ENCODE measurements at places on chromosomes 1 and 21.

GRCh38 chr1:99465176-99465900 is 180.6 kb upstream of the PALMD start:
- no peak for DNase-seq

DNA sequence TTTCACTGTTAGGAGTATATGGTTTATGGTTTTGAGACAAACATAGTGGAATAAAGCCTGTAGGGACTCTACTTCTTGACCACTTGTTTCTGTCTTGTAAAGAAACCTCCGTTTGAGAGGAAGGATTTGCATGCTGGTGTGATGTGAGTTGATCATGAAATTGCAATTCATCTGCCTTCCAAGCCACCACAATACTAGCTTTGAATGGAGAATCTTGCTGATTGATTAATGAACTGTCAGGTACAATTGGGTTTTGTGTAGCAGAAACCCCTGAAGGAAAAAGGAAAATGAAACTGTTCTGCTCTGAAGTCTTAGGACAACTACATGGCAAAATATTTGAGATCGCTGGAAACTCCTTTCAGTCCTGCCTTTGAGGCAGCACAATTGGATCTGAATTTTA is 90.7 kb downstream of the VPS13D start:
- no peak for DNase-seq

GRCh38 chr1:109265741-109266330 is 16.5 kb downstream of the CELSR2 start:
- no peak for DNase-seq

DNA sequence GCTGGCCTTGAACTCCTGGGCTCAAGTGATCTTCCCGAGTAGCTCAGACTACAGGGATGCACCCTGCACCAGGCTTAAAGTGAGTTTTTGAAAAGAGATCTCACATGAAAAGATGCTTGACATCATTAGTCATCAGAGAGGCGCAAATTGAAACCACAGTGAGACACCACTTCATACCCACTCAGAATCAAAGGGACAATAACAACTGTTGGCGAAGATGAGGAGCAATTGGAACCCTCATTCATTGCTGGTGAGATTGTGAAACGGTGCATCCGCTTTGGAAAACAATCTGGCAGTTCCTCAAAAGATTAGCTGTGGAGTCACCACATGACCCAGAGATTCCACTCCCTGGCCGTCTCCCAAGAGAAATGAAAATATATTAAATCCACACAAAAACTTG is 122.3 kb downstream of the PGBD5 start:
- DNase-seq = peak; percentile 77

- no peak for DNase-seq
Measured at GRCh38 chr1:161885003-161885402, 118.9 kb downstream of the ATF6 start.

- no peak for DNase-seq
Measured at GRCh38 chr21:43020771-43021170, 46.4 kb downstream of the PKNOX1 start.

DNA sequence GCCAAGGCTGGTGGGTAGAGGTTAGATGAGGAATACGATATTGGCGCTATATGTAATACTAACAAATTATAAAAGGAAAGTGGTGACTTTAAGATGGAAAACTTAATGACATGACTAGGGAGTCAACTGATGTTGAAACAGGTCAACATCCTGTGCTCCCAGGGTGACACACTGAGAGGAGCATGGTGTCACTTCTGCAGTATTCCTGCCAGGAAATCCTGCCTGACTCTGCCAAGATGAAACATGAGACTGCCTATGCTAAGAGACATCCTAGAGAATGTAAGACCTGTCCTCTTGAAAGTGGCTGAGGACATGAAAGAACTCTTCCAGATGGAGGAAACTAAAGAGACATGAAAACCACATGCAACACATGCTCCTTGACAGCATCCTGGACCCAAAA is 65.0 kb upstream of the KCND3 start:
- DNase-seq = peak; percentile 2

- DNase-seq = no peak
Measured at GRCh38 chr21:15061279-15061678, 3.5 kb downstream of the NRIP1 start.

DNA sequence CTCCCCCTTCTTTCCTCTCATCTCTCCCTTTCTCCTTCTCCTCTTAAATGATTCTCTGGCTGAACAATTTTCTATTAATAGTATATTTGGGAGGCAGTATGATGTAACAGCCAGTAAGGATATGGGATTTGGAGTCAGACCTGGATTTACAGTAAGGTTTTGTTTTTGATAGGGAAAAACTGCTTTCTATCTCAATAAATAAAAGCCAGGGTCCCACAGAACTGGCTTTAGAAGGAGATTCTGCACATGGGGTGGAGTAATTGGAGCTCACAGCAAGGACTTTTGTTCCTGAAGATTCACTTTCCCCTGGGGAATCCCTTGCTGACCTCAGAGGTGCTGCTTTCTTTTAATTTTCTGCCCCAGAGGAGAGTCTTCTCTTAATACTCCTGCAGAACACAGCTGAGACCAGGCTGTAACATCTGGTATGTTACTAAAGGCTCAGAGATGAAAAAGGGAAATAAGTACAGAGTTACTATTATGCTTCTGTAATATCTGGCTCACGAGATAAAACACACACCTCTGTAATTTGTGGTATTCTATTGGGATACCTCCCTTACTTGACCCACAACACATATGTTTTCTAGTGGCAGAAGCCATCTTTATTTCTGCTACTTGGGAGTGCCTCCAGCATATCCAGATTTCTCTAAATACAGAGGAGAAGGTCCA is 13.4 kb downstream of the EPB41 start:
- no peak for DNase-seq

DNA sequence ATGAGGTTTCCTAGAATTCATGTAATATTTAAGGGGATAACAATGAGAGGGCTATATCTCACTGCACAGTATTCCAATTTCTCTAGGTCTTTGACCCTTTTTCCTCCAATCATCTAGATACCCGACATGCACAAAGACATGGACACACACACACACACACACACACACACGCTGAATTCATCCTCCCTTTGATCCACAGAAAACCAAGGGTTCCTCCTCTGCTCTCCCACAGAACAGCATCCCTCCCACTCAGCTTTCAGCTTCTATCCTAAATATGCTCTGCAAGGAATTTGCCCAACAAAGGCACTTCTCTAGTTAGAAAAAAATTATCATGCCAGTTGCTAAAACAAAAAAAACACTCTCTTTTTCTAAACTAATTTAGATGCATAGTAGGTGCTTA is 231.7 kb downstream of the RGS7 start:
- no peak for DNase-seq

- DNase-seq = no peak
Measured at GRCh38 chr1:30286988-30287839, 436.2 kb downstream of the MATN1 start.

- no peak for DNase-seq
Measured at GRCh38 chr21:27693376-27693775, 726.5 kb upstream of the ADAMTS5 start.

- DNase-seq = no peak
Measured at GRCh38 chr1:51549016-51549619, 30.1 kb upstream of the EPS15 start.

DNA sequence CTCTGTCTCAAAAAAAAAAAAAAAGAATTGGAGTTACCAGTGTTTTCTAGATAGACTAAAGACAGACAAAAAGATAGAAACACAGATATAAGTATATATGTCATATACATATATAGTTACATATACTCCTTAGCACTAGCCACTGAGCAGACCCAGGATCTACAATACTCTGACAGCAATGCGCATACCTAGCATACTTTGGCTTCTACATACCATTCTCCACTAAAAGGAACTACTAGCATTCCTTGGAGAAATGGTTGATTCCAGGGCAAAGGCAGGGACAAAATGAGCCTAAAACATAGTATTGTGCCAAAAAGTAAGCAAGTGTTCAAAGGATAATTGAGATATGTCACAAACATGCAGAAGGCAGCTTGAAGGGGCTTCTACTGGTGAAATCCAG is 22.7 kb downstream of the SYNJ1 start:
- no peak for DNase-seq

DNA sequence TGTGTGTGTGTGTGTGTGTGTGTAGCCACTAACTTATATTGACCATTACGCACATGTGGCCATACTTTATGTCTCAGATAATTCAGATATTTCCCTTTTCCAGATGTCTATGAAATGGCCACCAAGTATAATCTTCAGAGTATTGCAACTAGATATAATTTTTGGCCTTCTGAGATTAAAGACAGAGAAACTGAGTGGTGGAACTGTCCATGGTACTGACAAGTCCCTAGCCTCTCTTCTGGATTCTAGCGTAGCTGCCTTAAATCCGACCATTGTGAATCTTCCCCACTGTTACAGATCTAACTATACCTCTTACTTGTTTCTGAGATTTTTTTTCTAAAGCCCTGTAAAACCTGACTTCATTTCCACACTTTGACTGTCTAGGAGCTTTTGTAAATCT is 100.0 kb upstream of the SERTAD4 start:
- DNase-seq = no peak

GRCh38 chr1:27417713-27418112 is 25.3 kb downstream of the GPR3 start:
- DNase-seq = no peak

- no peak for DNase-seq
Measured at GRCh38 chr1:5267603-5268235, 613.3 kb downstream of the AJAP1 start.

- DNase-seq = no peak
Measured at GRCh38 chr1:244450597-244451538, 841 bp downstream of the ADSS2 start.

GRCh38 chr1:192700834-192701271 is 64.9 kb downstream of the RGS13 start:
- no peak for DNase-seq

DNA sequence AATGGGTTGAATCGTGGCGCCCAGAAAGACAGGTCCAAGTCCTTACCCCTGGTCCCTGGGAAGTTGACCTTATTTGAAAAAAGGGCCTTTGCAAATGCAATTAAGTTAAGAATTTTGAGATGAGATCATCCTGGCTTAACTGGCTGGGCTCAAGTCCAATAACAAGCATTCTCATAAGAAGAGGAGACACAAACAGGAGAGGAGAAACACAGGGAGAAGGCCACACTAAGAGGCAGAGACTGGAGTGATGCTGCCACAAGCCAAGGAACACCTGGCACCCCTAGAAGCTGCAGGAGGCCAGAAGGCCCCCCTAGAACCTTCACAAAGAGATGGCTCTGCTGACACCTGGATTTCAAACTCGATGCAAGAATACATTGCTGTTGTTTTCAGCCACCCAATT is 44.6 kb downstream of the PDPN start:
- DNase-seq = no peak

- DNase-seq = no peak
Measured at GRCh38 chr1:221698579-221699349, 43.1 kb downstream of the DUSP10 start.

- no peak for DNase-seq
Measured at GRCh38 chr1:174497478-174497877, 49.7 kb downstream of the GPR52 start.

GRCh38 chr1:9174243-9174642 is 45.3 kb upstream of the GPR157 start:
- DNase-seq = no peak

GRCh38 chr1:28087614-28088167 is 719 bp downstream of the EYA3 start:
- no peak for DNase-seq

GRCh38 chr1:231639819-231640218 is 13.2 kb downstream of the DISC1 start:
- no peak for DNase-seq

DNA sequence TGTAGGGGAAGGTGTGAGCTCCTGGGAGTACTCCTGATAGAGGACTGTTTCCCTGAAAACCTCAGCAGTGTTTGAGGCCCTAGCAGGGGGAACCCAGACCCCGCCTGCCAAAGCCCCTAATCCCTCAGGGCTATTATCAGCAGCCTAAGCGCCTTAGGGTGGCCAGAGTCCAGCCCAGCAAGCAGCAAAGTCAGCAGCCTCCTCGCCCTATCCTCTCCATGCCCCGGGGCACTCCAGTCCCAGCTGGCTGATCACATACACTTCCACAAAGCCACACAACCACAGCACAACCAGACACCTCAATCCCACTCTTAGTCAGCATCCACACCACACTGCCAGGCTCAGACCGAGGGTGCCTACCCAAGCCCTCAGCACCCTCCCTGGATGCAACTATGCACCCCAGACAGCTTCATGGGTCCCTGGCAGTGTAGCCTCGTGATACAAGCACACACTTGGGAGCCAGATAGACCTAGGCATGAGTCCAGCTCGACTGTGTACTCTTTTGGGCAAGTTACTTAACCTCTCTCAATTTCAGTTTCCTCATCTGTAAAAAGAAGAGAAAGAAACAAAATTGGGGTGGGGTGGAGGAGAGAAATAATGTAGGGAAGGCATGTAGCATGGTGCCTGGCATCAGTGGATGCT is 7.1 kb downstream of the IGSF9 start:
- DNase-seq = no peak

- peak; percentile 78 for DNase-seq
Measured at GRCh38 chr1:53196017-53196484, 573 bp upstream of the CPT2 start.

GRCh38 chr21:26686278-26686677 is 113.2 kb upstream of the CYYR1 start:
- no peak for DNase-seq

GRCh38 chr1:45430490-45430889 is 60.5 kb downstream of the TESK2 start:
- no peak for DNase-seq

- DNase-seq = peak; percentile 31
Measured at GRCh38 chr1:116954440-116954839, 44.7 kb downstream of the PTGFRN start.

DNA sequence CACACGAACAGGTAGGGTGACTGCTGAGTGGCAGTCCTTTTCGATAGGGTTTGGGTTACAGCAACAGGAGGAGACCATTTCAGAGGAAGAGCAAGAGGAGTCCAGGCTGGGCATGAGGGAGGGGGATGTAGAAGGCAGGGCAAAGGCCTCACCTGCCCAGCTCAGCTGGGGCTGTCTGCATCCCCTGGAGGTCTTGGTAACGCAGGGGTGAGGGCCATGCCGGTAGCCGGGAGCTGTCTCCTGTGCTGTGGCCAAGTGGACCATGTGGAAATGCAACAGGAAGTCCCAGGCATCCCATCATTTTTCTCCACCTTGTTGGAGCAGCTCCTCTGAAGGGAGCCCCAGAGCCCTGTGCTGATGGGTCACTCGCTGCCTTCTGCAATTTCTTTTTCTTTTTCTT is 105.4 kb upstream of the C1orf174 start:
- no peak for DNase-seq

Measured in NCI-H2029 treated with DMSO at 0.1 percent for 48 hours (cell line).